Thoracic aorta (tissue), 2 donors: ENCODE measurements at places on chromosomes 6 and 20. TPM values are rescaled to one million over a fixed set of nuclear protein-coding genes. Genes with fewer than 3 reads are reported as not detected.

Gene ARG1
- total RNA-seq = 1.1 TPM

DNA sequence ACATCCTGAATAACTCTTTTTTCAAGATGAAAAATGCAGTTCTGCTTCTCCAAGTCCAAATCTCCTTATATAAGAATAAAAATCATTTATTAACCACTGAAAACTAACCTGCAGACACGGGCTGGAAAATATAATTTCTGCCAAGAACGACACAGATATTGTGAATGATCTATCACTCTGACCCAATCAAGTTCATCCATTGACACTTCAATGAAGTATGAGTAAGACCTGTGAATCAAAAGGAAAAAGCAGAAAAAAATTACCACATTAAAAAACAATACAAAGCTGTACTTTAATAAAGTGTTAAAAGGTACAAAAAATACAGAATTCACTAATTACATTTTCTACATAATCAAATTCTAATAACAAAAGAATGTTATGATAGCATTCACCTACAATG lies 62.2 kb downstream of the BTBD9 start:
- no peak for DNase-seq

DNA sequence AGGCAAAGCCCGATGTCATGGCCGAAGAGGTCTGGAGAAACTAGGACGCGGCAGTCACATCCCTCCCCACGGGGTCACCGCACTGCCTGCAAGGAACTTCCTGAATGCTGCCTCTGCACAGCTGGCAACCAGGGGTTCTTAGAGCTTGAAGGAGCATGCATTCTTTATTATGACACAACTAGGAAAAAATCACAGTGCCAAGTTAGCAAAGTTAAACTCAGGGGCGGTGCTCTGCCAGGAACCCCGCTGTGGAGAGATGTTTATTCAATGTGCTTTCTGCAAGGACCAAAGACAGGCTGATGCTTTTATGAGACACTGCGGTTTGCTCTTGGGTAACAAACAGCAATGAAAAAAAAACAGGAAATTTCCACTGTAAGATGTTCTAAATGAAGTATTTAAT lies 287.3 kb upstream of the FOXQ1 start:
- no peak for DNase-seq

GRCh38 chr20:47024461-47024937 lies 129.9 kb downstream of the EYA2 start:
- no peak for DNase-seq

GRCh38 chr6:28863604-28864325 lies 60.0 kb downstream of the TRIM27 start:
- DNase-seq = peak; percentile 17

Gene FOXQ1
- total RNA-seq = 5.1 TPM
